ENCODE measurements at places on chromosomes 6 and 20.
A peak's percentile ranks its signal among the peaks of the same experiment; 100 is the strongest.

DNA sequence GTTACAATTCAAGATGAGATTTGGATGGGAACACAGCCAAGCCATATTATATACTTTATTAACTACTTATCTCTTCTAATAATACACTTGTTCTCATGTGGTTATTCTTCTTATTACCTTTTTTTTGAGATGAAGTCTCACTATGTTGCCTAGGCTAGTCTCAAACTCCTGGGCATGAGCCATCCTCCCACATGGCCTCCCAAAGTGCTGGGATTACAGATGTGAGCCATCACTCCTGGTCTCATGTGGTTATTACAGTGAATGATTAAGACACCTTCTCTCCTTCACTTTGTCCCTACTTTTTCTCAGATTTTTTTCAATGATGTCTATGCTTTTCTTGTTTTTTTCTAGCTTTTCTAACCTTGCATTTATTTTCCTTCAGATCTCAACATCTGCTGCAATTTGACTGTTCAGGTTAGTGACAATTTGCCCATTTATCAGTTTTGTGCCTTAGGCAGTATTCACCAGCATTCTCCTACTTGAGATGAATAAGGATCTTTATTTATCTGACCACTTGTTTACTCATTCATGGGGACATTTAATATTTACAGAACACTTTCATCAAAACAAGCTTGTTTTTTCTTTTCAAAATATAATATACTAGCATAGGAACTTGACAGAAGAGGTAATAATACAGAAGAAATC is 105.7 kb downstream of the SLC16A10 start:
- no peak for DNase-seq

GRCh38 chr6:22194188-22194921 is 102.5 kb downstream of the PRL start:
- no peak for DNase-seq

- no peak for DNase-seq
Observed at GRCh38 chr20:12153628-12154027, 235.9 kb downstream of the BTBD3 start.

DNA sequence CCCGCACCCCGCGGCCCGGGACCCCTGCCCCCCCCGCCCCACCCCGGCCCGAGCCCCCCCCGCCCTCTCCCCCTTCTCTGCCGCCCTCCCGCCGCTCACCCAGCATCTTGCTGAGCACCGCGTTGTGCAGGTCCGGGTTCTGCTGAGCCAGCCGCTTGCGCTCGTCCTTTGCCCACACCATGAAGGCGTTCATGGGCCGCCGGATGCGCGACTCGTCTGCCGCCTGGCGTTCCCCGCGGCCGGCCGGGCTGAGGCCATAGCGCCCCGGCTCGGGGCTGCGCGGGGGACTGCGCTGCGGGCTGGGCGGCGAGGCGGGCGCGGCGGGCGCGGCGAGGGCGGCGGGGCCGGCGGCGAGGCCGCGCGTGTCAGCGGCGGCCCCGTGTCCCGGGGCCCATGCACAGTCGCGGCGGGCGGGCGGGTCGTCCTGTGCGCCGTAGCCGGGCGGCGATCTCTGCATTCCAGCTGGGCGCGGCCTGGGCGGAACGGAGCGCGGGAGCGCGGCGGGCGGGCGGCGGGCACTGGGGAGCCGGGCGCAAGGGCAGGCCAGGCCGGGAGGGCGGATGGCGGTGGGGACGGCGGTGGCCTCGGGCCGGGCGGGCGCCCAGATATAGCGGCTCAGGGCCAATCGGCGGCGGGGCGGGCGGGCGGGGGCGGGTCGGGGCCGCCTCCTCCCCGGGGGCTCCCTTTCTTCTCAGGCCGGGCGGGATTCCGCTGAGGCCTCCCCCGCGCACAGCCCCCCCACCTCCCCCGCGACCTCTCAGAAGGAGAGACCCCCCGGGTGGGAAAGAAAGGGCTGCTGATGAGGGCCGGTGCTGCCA is at the start of gene SOX18:
TSS of gene SOX18 (minus strand) at position 580 of the 818 bp plus-strand sequence. CDS start at position 457, 123 bp downstream.
- peak; percentile 33 for DNase-seq

DNA sequence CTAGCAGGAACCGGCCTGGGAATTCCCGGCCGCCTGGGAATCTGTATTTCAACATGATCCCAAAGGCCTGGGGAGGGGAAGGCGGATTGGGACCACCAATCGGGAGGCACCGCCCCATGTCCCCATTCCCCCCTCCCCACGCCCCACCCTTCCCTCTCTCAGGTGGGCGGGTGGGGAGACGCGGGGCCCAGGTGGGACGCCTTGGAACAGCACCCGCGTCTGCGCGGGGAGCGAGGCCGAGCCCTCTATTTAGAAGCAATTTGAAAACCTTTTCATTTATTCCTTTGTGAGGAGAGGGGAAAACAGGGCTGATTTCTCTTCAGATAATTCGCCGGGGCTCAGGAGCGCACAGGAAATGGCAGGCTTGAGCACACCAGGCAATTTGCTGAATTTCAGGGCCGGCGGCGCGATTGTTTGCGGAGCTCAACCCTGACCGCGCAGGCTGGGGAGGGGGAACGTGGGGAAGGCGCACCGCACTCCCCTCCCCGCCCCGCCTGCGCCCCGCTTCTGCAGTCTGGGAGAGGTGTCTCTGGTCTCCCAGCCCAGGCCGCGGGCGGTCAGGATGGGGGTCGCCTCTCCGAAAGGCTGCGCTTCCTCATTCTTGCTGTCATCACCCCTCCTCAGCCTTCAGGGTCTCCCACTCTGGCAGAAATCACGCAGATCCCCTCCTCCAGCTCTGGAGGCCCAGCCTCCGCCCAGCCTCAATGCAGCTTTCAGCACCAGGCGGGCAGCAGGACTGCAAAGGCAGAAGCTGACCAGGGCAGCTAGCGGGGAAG is 170.0 kb downstream of the GRM4 start:
- DNase-seq: no peak

GRCh38 chr6:4405621-4406212 is 270.3 kb upstream of the ECI2 start:
- no peak for DNase-seq

GRCh38 chr6:75602246-75603105 is 796 bp downstream of the SENP6 start:
- DNase-seq: peak; percentile 71

GRCh38 chr20:37293301-37293943 is 4.0 kb downstream of the MANBAL start:
- DNase-seq: no peak

GRCh38 chr6:37418722-37419121 is 14.3 kb upstream of the CMTR1 start:
- no peak for DNase-seq

DNA sequence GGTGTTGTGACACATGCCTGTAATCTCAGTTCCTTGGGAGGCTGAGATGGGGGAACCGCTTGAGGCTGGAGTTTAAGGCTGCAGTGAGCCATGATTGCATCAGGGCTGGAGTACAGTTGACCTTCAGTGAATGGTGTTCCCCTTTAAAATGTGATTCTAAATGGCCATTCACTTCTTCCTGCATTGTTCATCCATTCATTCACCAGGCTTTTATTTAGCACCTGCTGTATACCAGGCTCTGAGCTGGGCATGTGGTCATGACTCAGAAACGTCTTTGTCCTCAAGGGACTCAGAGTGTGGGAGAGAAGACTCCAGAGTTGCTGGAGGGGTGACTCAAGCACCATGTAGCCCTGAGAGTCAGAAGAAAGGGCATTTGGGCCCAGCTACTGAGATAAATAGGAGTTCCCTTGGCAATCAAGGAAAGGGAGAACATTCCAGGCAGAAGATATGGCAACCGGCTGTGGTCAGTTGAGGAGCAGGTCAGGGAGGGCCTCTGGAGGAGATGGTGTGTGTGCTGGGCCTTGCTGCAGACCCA is 101.1 kb downstream of the DLGAP4 start:
- DNase-seq: no peak

DNA sequence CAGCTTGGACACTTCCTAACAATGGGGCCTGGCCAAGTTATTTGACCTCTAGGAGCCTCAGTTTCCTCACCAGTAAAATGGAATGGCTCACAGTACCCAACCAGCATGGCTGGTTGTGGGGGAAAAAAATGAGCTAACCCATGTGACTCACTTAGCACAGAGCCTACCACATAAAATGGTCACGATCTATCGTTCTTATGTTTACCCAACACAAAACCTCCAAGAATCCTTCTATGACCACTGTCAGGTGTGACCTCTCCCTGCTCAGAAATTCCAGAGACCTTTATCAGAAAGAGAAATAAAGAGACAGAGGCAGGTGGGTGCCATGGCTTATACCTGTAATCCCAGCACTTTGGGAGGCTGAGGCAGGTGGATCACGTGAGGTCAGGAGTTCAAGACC is 39.4 kb downstream of the BPIFB1 start:
- DNase-seq: no peak

DNA sequence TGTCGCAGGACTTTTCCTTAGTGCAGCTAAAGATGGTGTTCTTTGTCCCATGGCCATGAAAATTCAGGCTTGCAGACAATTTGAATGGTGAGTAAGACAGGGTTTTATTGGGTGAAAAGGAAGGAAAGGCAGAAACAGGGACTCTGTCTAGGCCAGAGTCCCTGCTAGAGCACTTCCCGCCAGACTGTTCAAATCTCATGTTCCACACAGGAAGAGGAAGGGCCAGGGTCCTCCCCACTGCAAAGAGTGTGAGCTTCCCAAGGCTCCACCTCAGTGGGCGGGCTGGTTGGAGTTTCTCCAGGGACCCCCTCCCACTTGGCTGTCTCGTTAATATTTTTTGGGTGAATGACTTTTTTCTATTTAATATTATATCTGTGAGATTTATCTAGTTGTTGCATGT is 29.0 kb downstream of the COL19A1 start:
- no peak for DNase-seq

DNA sequence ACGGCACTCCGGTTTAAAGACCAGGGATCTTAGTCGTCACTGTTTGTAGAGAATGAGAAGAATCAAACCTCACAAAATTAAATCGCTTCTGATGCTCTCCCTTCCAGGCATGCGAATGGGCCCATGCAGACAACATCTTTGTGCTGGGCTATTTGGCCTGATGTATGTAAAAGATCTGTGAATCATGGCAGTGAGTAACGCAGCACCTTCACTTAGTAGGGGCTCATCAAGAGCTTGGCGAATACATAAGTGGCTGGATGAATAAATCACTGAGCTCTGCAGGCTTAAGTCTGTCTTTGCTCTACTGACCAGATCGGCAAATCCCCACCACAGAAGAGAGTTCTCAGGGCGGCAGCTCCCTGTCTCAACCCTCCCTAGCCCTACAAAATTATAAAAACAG is 44.8 kb upstream of the AFDN start:
- DNase-seq: no peak

DNA sequence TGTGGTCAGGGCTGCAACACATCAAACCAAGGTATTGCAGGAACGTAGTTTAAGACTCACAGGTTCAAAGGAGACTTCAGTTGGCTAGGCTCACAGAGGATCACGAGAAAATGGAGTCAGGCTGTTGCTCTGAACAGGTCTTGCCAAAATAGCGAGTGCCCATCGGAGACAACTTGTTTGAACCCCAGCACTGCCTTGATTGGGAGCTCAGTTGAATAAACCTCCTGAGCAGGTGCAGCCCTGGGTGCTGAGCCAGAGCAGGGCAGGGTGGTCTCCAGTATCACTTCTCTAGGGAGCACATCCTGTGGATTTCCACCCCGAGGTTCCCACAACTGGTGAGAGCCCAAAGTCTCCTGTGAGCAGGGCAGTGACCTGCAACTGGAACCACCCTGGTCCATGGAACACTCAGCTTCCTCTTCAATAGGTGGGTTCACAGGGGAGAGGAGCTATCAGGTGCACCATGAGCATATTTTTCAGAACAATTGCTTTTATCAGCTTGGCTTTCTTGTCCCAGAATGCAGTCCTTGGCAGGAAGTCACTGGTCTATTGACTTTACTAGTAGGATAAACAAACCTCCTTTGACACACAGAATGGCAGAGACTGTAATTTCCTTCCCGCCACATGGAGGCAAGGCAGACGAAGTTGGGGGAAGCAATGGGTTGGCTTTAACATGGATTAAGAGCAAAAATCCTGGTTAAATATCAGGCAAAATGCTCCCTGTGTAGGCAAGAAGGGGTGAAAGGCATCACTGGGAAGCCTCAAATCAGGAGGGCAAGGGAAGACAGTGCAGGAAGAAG is 267.7 kb upstream of the FOXQ1 start:
- no peak for DNase-seq

DNA sequence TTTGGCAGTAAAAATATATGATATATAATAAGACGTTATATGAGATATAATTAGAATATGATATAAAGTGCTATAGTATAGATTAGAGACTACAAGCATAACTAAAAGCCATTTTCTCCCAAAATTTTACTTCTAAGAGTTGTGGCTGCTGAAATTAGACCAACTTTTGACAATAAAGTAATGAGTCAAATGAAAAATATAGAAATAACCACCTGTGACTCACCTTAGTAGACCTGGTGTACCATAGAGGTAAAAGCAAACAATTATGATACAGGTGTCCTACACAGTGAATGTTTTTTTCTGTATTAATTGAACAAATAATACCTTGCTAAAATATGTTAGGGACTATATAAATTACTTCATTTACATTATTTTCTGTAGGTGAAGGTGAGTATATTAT is 482.9 kb upstream of the MAN1A1 start:
- DNase-seq: no peak

GRCh38 chr20:50332491-50332980 is 141.9 kb downstream of the CEBPB start:
- no peak for DNase-seq

DNA sequence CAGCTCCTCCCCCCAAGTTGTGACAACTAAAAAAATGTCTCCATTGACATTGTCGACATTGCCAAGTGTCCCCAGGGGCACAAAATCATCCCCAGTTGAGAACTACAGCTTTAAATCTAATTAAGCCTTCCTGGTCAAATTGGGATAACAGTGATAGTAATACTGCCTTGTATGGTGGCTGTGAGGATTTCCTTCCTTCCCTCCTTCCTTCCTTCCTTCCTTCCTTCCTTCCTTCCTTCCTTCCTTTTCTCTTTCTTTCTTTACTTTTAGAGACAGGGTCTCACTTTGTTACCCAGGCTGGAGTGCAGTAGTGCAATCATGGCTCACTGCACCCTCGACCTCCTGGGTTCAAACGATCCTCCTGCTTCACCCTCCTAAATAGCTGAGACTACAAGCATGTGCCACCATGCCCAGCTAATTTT is 29.5 kb upstream of the ARFGEF2 start:
- DNase-seq: no peak

DNA sequence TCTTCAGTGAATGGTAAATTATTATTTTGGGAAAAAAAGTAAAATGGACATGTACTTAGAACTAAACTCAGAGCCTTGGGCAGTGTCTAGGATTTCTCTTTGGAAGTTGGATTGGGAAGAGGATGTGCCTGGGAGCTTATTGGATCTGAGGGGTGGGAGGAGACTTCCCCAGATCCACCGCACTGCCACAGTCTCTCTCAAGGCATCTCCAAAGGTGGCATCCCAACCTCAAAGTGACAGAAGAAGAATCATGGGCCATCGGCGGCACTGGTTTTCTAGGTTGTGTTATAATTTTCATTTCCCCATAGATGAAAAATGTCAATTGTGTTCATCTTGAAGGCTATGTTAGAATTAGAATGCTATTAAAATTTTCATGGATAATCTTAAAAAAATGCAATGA is 66.8 kb upstream of the CD93 start:
- DNase-seq: no peak

Measured in activated naive CD4-positive, alpha-beta T cell treated with Interleukin-2 at 50 U/mL for 16 hours (primary cell).